AG20443 (cell line): ENCODE measurements at places on chromosomes 2 and 18.

DNA sequence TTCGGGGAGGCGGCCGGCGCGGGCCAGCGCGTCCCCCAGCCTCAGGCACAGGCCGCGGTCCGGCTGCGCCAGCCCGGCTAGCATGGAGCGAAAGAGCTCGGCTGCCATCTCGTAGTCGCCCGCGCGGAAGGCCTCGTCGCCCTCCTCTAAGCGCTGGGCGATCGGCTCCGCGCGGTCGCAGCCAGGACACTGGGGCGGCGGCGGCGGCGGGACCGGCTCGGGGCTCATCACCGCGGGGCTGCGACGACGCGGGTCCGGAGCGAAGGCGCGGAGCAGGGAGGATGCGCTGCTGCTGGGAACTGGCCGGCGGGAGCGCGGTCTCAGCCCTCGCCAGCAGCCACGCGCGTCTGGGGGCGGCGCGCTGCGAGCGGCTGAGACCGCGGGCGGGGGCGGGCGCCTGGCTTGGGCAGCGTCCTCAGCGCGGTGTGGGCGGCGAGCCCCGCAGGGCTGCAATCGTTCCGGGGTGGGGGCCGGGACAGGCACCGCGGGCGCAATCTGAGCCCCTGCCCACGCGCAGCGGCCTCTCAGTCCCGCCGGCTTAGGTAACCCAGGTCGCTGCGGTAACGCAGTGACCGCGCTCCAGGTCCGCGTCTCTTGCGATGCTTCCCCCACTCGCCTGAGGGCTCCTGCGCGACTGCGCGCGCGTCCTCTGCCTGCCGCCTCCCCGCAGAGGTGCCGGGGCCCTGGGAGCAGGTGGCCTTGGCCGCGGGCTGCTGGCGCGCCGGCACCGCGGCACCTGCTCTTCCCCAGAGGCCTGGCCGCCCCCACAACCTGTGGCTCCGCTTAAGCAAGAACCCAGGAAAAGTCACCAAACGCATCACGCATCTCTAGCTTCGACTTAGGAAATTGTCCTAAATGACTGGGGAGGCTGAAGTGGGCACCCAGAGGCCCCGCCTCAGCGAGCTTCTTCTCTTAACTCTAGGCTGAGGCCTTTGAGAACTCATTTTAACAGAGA, at the start of gene LONRF2:
Gene LONRF2, minus strand, starts transcription at position 636 of the 955 bp plus-strand sequence. Its CDS starts 408 bp downstream, at position 228.
- peak; percentile 45 for DNase-seq

- no peak for DNase-seq
These were observed 35.1 kb upstream of the SLC14A1 start for GRCh38 chr18:45688833-45689232.

DNA sequence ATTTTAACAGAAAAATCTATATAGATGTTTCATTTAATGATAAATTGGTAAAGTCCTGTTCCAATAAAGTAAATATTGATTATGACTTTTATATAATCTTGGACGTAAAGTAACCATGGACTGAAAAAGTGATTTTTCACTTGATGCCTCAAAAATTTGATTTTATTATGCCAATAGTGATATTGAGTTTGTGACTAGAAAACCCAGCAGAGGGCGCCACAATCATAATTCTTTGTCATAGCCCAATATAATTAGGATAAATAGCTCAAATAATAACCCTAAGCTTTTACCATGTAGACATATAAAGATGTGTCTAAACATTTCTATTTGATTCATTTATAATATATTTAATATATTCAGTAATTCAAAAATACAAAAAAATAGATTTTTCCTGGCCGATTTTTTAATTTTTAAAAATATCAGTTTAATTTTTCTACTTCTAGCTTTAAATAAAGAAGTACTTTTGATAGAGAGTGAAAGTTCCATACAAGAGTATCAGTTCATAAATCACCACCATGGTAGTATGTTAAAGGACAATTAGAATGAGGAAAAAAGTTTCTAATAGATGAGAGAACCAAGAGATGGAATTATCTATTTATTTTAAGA, 30.7 kb downstream of the CAMKMT start:
- peak; percentile 12 for DNase-seq

DNA sequence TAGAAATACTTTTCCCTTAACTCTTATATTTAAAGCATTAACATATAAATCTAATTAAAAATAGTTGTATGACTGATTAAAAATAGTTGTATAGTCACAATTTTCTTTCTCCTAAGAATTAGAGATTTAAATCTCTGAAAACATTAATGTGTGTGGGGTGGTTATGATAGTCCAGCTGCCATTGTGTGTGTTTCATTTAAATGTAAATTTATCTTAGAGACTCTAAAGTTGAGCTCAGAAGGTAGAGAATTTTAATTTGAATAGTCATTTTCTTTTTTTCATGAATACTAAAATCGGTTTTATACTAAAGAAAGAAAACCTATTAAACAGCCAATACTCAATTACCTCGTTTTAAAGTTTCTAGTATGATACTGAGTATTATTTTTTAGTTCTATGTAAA, 18.6 kb downstream of the GREB1L start:
- DNase-seq: no peak

GRCh38 chr2:142140434-142140845, 9.6 kb upstream of the LRP1B start:
- DNase-seq: peak; percentile 8

- DNase-seq: no peak
These were observed 46.7 kb downstream of the GLS start for GRCh38 chr2:190927301-190927700.

DNA sequence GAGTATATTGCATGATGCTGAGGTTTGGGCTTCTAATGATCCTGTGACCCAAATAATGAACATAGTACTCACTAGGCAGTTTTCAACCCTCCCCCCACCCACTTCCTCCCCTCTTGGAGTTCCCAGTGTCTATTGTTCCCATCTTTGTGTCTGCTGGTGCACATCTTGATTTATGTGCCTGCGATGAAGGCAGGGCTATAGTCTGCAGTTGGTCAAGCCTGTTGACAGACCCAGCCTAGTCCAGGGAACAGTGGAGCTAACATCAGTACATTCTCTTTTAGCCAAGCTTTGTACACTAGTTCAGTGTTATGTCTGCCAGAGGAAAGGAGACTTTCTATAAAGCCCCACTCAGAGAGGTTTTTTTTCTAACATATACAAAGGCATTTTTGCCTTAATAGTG, 287.6 kb downstream of the CPS1 start:
- DNase-seq: no peak

DNA sequence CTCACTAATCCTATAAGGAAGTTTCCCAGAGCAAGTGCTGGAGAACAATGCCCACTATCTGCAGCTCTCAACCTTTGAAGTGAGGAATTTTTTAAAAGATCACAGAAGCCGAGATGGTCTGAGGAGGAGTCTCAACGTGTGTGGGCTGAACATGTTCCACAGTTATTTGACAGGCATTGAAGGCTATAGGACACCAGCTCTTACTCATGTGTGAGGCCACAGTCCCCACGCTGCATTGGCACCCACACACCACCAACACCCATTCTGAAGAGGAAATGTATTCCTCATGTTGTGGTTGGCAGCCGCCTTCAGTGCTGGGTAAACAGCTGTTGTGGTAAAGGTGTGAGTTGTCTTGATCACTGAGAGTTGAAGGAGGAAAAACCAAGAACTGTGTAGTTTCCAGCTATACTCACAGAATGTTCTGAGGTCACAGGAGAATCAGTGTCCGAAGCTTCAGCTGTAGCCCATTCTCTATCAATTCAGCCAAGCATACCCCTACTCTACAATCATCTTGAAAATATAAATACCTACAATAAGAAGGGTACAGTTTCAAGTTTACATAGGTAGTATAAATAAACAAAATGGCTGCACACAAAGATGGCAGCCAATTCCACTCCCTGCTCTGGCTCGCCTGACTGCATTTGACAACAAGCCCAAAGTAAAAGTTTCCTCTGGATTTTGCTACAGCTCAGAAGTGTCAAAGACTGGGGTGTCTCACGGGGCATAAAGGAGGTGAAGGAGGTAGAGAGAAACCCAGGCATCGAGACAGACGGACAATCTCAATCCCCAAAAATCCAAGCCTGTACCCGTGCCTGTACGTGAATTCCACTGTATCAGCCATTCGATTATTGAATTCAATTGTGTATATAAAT, 12.1 kb downstream of the CD226 start:
- no peak for DNase-seq

DNA sequence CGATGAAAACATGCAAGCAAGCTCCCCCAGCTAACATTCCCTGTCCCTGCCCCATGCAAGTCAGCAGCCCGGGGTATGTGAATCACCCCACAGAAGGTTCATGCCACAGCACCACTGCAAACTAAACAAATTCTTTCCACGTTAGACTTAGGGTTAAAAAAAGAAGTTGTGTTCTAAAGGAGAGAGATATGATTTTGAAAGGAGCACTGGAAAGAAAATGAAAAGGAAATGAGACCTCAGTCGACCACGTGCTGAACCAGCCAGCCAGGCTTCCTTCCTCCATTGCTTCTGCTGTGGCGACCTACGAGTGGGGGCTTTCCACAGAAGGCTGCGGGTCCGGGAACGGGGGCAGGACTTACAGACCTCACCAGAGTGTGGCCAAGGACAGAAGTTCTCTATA, 52.0 kb downstream of the ARL4C start:
- DNase-seq: peak; percentile 91

GRCh38 chr2:169031202-169031601, at the start of gene ABCB11:
Gene ABCB11 (minus strand): TSS chr2:169031324. CDS start chr2:169018125, 13,199 bp downstream.
- DNase-seq: no peak

DNA sequence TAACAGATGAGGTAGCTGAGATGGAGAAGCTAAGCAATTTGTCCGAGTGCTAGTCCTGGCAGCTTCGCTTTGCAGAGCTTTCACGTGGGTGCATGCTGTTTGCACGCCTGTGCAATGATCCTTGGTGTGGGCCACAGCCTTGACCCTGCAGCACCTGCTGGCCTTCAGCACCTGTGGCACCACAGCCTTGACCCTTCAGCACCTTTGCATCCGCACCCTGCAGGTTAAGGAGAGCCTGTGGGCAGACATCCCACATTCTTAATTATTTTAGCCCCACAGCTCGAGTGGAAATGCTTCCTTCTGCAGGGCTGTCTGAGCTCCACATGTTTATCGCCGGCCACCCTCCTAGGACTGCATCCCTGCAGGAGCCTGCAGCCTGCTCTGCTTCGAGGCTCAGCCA, 19.3 kb downstream of the NCK2 start:
- DNase-seq: no peak

DNA sequence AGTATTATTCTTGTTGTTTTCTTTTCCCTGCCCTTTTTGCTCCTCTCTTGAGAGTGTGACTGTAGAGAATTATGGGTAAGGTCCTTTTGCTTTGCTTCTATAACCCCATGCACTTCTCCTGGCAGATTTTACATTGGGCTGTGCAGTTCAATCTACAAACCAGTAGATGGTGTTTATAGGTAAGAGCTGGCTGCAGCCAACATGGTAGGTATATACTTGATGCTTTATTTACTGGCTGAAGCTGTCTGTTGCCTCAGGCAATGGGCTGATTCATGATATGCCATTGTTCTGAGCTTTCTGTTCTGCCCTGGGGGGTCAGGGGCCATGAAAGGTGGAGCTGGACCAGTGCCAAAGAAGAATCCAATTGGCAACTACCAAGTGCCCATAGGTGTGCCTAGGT, 48.3 kb upstream of the MYL1 start:
- no peak for DNase-seq

- DNase-seq: peak; percentile 43
These were observed 135.6 kb downstream of the CDH2 start for GRCh38 chr18:28041366-28041765.

DNA sequence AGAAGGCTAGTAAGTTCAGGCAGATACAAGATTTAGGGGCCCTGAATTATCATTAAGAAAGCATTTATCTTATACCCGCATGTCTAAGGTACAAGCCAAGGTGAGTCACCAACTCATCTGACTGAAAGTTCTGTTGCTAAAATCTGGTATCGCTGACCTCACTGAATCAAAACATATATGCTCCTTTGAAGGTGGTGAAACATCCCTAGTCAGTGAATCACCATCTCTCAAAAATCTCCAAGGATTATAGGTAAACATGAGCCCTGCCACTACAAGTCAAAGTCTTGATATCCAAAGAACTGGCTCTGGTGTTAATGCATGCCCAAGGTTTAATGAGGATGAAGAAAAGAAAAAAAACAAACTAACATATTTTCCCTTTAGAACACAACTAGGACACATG, 43.5 kb downstream of the IRS1 start:
- no peak for DNase-seq

DNA sequence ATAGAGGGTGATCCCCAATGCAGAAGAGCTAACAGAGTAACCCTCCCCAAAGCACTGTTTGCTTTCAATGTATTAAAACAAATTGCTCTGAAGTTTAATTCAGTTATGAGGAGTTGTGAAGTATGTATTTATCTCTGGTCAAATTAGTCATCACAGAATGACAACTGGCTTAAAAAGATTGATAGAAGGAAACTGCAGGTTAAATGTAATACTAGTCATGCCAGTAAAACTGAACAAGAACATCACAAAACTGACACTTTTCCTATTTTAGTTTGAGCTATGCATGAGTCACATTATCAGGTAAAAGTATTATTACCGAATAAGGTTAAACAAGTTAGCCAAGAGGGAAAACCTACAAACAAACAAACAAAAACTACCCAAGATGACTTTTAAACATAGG, 99.0 kb upstream of the ACVR1C start:
- no peak for DNase-seq
